ENCODE measurements at places on chromosomes 7 and 10.

DNA sequence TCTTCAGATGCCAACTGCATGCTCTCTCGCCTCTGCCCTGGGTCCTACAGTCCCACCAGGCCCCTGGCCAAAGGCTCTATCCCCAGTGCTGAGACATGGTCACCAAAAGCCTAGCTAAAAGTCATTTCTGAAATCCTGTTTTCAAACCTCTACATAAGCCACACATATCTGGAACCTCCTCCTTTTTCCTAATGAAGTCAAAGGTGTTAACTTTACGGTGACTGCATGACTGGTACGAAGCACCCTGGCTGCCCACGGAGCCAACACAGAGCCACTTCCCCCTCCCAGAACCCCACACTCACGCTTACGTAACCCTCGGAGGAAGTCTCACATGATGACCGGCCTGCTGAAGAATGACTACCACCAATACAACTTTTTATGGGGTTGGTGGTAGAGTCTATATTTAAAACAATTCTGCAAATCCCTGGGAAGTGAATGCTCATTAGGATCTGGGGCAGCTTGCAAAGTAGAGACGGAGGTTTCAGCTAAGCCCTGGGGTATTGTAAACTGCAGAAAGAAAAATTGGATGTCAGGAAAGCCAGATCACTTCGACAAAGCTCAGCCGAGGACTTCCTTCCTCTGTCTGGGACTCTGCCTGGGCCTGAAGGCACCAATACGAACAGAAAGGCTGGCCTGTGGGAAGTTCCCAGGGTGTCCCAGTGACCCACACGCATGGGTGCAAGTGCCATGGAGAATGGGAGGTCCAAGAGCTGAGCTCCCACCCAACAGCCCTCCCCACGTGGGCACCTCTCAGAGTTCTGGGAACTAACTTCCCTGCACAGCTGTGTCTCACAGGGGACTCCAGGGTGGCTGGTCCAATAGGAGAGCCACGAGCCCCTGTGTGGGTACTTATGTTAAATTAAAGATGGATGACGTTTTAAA lies 50.7 kb downstream of the PDGFA start:
- DNase-seq = no peak

DNA sequence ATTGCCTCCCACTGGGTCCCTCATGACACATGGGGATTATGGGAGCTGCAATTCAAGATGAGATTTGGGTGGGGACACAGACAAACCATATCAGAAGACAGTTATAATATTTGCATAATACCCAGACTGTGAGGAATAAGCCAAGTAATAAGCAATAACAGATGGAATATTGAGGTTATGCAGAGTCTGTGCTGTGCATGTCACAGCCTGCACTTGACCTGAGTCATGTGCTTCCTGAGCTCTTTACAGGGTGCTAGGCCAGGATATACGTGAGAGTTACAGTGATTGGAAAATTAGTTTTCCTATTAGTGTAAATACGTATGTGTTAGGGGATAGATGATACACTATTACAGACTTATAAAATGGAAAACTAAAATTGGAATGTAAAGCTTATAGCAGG lies 288.7 kb downstream of the SDK1 start:
- no peak for DNase-seq

DNA sequence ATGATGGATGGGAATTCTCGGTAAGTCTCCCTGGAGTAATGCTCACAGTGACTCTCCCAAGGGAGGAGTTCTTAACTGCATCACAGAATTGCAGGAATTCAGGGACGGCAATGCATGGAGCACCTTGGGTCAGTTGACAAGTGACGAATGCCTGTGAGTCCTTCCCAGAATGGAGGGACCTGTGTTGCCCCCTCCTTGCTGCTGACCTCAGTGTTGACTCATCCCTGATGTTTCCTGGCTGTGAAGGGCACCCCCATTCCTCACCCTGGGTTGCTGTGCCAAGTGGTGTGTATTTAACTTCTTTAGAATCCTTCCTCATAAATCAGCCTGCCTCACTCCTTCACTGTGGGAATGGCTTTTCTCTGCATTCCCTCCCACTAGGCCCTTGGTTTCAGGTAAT lies 98.9 kb downstream of the LRMDA start:
- DNase-seq = no peak

DNA sequence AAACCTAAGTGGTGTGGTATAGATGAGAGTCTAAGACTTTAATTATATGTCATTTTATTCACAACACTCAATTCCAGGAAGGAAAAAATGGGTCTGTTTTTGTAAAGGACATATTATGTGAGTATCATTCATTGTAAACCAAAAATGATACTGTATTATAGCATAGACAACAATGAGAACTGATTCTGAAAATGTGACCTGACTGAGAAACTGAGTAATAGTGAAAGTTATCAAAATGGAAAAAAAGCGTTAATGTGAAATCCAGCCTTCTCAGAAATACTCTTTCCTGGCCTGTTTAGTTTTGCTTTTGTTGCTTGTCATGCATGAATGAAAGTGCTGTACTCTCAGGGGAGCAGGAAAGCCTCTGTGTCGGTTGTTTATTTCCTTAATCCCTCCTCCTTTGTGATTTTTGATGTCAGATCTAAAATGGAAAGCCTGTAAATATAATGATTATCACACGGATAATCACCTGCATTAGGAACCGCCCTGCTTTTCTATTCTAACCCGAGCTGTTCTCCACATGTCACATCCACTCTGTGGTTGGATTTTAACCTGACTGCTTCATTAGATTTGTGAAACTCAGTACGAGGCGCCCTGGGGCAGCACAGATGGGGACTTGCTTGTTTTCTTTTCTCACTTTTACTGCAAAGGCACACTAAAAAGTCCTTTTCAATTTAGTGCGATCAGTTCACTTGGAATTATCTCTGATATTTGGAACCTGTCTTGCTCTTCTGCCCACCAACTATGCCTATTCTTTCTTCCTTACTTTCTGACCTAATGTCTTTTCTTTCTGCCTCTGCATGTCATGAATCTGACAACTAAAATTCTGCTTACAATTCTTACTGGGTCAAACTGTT lies 240.9 kb upstream of the KAT6B start:
- DNase-seq = no peak

- DNase-seq = no peak
These were observed 29.4 kb upstream of the ANLN start for GRCh38 chr7:36360244-36360643.

GRCh38 chr10:10067644-10068043 lies 950.0 kb upstream of the CELF2 start:
- no peak for DNase-seq

- no peak for DNase-seq
These were observed 90.1 kb upstream of the PIK3CG start for GRCh38 chr7:106774768-106775551.

- no peak for DNase-seq
These were observed 1133.4 kb downstream of the XPNPEP1 start for GRCh38 chr10:108789919-108790318.

GRCh38 chr7:149552799-149553198 lies 55.2 kb upstream of the ZNF746 start:
- DNase-seq = no peak

DNA sequence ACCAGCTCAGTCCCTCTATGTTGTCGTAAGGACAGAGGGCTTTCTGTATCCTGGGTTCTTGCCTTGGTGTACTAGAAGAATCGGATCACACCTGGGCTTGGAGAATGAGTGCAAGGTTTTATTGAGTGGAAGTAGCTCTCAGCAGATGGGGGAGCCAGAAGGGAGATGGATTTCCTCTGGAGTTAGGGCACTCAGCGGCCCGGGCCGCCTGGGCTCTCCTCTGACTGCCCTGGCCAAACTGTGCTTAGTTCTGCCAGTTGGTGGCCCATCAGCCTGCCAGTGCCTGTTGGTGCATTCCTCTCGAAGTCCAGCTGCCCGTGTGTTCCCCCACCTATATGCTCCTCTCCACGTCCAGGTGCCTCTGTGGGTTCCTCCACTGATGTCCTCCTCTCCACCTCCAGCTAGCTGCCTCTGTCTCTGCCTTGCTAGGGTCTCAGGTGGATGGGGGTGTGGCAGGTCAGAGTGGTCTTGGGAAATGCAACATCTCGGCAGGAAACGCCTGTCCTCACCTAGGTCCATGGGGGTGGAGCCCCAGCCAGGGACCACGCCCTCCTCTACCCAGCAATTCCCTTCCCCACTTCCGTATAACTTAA lies 148.6 kb downstream of the PPP1R3A start:
- DNase-seq = no peak

DNA sequence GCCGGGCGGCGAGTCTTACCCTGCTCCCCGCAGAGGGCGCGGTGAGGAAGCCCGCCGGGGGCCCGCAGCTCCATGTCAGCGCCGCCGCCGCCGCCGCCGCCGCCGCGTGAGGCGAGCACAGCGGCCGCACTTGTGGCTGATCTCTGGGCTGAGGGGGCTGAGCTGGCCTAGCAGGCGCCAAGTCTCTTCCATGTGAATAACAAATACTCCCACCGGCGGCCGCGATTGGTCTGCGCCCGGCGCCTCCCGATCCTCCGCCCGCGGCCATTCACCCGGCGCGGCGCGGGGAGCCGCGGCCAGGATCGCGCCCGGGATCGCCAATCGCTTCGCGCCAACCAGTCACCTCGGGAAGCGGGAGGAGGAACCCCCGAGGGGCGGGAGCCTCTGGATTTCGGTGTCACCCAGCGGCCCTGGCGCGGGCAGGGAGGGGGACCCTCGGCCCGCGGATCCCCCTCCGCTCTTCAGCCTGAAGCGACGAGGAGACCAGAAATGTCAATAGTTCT lies at the start of gene GRM8:
Gene GRM8 (minus strand): TSS at position 164 of the 503 bp plus-strand sequence.
- peak; percentile 6 for DNase-seq

GRCh38 chr10:72319416-72320254 lies 35.1 kb downstream of the DNAJB12 start:
- DNase-seq = peak; percentile 74

GRCh38 chr10:42638821-42639270 lies 476 bp upstream of the ZNF33B start:
- no peak for DNase-seq

Measured in stimulated activated CD4-positive, alpha-beta T cell treated with anti-CD3 and anti-CD28 coated beads, Interleukin-15, amount 100 ng/mL, for 1 hour (primary cell).